T-helper 17 cell (primary cell): ENCODE measurements at places on chromosomes 13 and 19.

GRCh38 chr13:50365408-50366391, 350.5 kb downstream of the KCNRG start:
- no peak for DNase-seq

DNA sequence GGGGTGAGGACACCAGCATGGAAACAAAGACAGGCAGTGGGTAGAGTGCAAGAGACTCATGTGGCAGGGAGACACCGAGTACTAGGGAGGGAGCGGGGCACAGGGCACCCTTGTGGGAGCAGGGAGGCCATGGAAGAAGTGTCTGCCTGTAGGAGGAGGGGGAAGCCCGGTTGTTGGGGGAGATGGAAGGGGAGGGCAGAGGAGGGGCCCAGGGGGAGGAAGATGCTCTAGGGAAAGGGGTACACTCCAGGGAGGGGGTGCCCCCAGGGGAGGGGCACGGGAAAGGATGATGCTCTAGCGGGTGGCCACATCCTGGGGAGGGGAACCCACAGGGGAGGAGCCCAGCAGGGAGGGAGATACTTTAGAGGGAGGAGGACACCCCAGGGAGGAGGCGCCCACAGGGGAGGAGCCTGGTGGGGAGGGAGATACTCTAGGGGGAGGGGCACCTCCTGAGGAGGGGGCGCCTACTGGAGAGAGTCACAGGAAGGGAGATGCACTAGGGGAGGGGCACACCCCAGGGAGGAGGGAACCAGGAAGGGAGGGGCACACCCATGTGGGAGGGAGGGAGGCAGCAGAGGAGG, 24.9 kb downstream of the CPAMD8 start:
- DNase-seq = peak; percentile 73

- DNase-seq = no peak
These were observed 965 bp upstream of the EIF3G start for GRCh38 chr19:10120538-10121189.

DNA sequence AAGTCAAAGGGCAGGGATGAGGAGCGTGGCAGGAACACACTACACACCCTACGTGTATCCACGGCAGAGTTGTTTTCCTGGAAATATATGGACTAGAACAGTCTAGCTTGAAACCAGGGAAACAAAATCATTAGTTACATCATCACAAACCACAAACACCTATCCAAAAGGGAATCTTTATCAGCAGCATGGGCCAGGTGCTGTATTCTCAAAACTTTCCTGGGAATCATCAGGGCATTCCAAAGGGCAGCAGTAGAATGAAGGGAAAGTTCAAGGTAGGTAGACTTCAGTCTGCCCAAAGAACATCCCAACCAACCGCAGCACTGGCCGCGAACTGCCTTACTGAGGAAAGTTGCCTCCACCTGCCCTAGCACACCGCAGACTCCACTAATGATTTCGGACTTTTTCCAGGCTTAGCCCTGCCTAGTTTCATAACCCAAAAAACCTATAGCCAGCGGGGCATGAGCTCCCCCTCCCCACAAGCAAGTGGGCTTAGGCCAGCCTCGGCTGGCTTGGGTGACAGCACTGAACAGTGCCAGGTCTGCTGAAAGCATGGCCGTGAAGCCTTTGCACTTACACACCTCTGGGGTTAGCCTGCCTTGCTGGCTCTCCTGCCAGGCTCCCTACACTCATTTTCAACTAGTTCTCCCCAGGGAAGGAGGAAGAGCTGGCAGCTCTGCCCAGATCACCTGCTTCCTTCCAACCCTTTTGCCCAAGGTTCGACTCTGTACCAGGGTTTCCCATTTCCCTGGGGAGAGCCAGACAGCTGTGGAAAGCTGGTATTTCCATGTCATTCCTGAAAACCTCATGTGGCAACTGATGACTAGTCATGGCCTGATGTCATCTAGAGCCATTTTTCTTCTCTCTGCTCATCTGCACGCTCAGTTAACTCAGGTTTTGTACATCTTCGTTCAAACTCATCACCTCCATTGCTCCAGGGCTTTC, 77.3 kb upstream of the UBAC2 start:
- DNase-seq = no peak

DNA sequence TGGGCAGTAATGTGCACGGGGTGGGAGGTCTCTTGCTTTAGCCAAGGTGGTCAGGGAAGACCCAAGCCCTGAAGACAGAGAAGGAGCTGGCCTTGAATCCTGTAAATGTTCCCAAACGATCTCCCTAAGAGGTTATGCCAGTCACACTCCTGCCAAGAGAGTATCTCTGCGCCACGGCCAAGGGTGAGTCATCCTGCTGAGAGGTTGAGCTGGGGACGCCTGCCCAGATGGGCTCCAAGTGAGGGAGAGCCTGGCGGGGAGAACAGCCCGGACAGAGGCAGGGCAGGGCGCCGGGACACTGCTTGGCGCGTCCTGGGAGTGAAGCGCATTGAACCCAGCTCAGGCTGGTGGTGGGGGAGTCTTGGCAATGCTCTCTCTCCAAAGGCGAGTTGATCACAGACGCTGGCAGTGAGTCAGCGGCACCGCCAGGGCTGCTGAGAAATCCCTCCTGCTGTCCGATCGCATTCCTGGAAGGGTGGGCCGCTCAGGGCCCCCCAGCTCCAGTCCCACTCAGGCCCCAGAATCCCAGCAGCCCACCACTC, 16.4 kb downstream of the SULT2B1 start:
- no peak for DNase-seq
